Right forelimb (tissue), 1 donor: ENCODE measurements at places on chromosomes 6 and 20.

DNA sequence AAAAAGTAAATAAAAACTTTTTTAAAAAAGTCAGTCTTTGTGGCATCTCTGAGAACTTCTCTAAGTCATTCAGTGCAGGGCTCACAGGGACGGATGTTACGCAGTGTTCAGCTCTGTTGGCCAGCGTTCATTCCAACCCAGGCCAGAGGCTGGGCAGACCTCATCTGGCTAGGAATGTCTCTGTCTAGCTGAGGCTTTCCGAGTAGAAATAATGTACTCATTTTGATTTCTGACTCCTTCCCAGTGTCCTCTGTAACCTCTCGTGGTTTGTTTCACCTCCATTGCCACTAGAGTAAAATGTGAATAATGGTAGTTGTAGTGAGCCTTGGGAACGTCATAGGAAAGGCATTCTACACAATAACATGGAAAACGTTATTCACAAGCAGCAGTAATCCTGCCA is 135.1 kb downstream of the TMEM242 start:
- DNase-seq, result no peak

DNA sequence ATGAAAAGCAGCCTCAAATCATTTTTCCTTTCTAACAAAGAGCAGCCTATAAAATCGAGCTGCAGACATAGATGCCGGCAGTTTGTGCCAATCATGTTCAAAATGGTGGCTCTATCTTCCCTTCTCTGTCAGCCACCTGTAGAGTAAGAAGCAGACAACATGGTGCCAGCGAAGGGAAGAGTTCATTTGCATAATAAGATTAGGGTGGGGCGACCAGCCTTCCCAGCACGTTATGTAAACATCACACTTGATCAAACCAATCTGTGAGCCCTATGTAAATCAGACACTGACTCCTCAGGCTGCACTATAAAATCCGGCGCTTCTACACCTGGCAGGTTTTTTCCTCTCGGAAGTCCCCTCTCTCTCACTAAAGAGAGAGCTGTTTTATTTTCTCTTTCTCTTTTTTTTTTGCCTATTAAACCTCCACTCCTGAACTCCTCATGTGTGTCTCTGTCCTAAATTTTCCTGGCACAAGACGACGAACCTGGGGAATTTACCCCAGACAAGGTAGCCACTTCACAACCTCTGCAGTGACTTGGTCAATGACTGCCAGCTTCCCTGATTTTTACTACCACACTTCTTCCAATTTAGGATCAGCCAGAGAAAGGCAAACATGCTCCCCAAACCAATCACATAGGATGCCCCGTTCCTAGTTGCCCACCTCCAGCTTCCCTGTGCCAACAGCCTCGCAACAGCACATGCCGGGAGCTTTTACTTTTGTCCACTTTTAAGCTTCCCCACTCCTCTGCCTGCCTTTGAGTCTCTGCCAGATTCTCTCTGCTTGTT is 12.9 kb downstream of the TPMT start:
- DNase-seq, result no peak

DNA sequence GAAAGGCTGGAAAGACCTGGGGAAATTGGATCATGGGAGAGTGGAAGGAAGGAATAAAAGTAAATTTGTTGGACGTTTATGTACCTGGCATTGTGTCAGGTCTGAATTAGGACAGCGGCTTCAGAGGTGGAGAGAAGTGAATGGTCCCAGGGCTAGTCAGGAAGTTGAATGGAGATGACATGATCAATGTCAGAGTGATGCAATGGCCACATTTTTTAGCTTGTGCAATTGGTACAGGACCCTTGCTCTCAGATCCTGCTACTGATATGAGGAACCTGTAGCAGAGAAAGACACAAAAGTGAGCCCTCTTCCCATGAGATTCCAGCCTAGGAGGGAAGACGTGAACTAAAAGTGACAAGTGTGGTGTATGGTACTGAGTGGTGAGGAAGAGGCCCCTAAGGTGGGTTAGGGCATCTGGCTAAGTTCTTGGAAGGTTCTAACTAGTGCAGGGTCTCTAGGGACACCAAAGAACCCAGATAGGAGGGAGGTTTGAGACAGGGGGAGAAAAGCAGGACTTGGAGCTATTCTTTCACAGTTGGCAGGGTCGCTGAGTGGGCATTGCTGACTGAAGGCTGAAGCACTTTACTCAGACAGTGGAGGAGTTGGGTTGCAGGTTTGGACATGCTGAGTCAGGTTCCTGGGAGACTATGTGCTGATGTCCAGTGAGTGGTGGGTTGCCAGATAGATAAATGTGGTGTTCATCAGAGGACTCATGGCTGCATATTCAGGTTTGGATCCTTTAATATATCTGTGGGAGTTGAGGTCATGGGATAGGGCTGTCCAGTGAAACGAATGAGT is 266.1 kb upstream of the RNF24 start:
- DNase-seq, result no peak

DNA sequence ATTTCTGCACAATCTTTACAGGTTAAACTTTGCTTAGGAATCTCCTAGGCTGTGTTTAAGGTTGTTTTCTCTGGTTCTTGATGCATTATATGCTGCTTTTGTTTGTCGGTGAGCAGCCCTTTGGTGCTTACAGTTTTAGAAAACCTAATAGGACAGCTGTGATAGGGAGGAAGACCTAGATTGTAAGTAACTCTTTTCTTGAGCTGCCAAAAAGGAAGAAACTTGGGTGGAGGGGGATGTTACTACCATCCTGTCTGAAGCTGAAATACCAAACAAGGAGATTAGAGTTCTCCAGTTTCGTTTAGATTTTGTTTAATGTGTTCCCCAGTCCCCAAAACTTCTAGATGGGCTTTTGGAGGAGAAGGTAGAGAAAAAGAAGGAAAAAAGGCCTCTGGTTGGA is 72.0 kb downstream of the ANKS1A start:
- no peak for DNase-seq

GRCh38 chr6:131780600-131780999 is 27.2 kb upstream of the ENPP1 start:
- no peak for DNase-seq

- DNase-seq, result no peak
These were observed 138.1 kb upstream of the MARCKS start for GRCh38 chr6:113719064-113719463.

DNA sequence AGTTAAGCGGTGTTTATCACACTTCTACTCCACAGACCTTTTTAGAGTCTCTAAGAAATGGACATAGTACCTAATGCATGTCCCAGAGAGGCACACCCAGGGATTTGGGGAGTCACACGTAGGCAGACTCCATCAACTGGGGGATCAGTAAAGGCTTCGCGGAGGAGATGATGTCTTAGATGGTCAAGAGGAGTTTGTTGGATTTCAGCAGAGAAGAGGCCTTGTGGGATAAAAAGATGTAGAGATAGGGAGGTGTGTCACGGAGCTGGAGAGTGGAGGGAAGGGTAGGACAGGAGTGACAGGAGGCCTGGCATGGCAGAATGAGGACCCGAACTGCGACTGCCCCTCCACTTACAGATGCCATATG is 9.1 kb downstream of the DYNLRB1 start:
- DNase-seq, result no peak

DNA sequence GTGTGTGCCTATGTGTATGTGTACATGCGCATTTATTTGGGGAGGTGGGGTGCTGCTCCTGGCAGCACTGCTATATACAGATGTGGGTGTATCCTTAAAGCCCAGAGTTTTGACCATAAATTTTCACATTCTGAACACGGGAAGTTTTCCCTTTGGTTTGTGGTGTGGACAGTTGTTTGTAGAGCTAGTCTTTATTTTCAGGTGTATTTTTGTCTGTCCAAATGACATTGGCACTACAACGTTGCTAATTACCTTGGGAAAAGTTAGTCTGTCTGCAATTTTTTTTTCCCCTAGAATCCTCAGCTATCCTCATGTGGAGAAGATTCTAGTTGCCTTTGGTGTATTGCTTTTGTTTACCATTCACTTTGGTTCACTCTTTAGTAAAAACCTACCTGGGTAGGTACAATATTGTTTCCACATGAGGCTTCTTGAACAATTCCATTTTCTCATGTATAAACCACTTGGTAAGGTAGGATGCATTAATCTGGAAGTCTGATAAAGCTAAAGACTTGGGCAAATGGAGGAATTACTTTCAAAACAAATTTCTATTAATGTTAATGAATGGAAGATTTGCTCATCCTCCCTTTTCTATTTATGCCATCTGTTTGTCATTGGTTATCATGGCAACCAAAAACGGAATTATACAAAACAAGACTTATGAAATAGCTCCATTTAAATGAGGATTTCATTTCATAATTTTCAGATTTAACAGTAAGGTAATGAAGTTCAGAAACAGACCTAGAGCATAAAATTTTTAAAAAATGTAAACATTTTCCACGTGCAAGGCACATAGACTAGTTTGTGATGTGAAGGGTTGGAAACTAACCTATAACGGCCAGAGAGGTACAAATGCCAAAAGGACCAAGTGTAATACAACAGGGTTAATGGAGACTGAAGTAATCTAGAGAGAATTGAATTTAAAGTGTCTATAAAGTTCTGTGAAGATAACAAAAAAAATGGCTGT is 3.9 kb downstream of the CCN2 start:
- no peak for DNase-seq

DNA sequence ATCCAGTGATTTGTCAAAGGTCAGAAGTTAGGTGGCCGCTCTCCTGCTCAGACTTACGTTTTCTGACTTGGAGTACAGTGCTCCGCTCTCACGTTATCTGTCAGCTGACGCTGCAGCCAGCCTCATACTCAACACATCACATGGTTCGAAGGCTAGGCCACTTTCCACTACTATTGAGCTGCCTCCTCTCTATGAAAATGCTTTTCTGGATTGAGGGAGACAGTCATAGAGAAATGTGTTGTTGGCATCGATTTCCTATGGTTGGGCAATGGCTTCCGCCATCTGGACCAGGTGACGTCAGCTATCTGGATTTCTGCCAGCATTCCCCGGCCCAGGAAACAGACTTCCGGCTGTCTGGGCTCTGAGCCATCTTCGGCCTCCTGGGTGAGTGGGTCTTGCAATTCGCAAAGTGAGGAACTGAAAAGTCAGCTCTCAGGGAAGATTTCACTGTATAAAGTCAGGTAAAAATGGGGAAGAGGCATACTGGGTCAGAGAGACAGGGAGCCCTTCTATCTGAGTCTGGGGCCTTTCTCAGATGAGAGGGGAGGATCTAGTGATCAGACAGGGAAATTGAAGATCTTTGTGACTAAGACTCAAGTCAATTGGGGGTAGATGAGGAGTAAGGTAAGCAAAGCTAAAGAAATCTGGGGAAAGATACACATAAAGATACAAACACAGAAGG is 37.5 kb upstream of the IER3 start:
- DNase-seq, result peak; percentile 94

DNA sequence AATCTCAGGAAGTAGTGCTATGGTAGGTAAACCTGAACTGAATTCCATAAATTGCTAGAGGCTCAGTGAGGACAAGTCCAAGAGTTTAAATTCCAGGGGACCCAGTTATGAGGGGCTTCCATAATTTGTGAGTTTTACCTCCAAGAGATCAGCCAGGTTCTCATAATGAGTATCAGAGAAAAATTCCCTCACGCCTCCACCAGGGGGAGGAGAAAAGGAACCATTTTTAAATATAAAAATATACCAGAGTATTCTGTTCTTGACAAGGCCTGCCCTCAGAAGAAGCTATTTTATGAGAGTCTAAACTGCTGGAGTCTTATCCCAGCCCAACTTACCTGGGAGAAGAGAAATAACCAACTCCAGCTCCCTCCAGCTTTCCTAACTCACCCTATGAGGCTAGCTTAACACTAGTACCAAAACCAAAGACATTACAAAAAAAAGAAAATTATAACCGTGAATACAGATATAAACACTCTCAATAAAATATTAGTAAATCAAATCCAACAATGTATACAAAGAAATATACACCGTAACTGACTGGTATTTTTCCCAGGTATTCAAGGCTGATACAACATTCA is 158.7 kb downstream of the TFAP2A start:
- no peak for DNase-seq
